DND-41 (cell line): ENCODE measurements at places on chromosomes 2 and 18.
A peak's percentile ranks its signal among the peaks of the same experiment; 100 is the strongest.

DNA sequence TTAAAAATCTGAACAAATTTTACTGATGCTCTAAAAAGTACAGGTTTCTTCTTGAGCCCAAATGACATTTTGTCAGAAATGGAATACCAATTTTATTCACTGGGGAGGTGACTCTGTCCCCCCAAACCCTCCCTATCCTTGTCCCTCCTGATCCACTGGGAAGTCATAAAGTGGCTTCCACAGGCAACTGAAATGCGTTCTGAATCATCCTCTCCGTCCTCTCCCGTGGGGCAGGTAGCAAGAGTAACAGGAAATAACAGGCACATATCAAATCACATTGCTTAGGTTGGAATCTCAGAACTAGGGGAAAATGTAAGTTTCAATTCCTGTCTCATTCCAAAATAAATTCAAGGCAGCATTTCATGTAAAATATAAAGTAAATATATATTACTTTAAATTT is 44.5 kb downstream of the MYL12B start:
- no peaks in the 10 kb centered on the region for H3K4me1 ChIP-seq
- H3K27me3 ChIP-seq: no peaks in the 10 kb centered on the region
- H3K4me3 ChIP-seq: no peak overlapping the region
- H3K36me3 ChIP-seq: no peaks in the 10 kb centered on the region
- H3K27ac ChIP-seq: no peak overlapping the region

GRCh38 chr2:19120941-19121750 is 237.3 kb downstream of the OSR1 start:
- H3K27me3 ChIP-seq: no peaks in the 10 kb centered on the region
- no peaks in the 10 kb centered on the region for H3K4me1 ChIP-seq
- no peak for DNase-seq

DNA sequence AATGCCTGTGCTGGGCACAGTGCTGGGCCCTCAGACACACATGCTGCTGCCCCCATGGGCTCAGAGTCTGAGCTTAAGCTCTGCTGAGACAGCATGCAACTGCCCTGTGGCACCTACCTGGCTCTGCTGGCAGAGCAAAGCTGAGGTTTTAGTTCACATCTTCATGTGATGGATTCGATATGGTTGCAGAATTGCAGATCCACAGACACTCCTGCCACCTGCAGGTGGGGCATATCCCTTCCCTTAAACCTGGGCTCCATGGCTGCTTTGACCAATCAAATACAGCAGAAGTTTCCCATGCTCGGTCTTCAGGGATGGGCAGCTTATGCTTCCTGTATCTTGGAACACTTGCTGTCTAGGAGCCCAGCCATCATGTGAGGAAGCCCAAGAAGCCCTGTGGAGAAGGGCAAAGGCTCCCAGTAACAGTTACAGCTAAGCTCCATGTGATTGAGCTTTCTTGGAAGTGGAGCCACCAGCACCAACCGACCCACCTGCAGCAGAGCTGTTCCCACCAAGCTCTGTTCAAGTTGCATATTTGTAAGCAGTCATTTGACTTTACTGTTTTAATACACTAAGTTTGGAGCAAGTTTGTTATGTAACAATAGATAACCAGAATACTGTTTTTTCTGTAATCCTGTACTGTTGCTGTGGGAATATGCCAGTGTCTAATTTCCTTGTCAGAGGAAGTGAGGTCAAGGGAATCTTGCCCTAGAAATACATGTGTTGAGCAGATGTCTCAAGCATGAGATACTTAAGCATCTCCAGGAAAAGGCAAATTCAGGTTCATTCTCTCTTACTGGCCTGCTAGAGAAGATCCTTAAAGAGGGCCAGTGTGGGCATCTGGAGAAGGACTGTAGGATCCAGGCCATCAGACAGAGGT is 79.3 kb downstream of the SH3RF3 start:
- no peak overlapping the region for H3K27ac ChIP-seq
- DNase-seq: no peak
- no peaks in the 10 kb centered on the region for H3K36me3 ChIP-seq

DNA sequence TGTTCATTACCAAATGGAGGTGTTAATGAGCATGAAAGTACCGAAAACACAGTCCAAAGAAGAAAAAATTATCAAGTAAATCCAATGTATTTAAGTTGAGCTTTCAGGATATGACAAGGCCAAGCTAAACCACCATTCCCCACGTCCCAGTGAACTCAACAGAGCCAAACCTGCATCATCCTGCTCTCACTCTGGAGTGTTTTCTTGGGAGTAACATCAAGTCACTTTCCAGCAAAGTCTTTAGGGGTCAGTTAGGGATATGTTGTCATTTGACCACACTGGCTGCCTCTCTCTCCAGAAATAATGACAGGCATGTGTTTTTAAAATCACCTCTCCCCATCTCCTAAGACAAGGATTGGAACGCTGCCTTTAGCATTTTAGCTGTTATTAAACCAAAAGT is 140.5 kb downstream of the SRBD1 start:
- DNase-seq: no peak
- H3K27me3 ChIP-seq: no peaks in the 10 kb centered on the region
- no peak overlapping the region for H3K27ac ChIP-seq
- H3K4me3 ChIP-seq: no peak overlapping the region
- no peaks in the 10 kb centered on the region for H3K4me1 ChIP-seq

DNA sequence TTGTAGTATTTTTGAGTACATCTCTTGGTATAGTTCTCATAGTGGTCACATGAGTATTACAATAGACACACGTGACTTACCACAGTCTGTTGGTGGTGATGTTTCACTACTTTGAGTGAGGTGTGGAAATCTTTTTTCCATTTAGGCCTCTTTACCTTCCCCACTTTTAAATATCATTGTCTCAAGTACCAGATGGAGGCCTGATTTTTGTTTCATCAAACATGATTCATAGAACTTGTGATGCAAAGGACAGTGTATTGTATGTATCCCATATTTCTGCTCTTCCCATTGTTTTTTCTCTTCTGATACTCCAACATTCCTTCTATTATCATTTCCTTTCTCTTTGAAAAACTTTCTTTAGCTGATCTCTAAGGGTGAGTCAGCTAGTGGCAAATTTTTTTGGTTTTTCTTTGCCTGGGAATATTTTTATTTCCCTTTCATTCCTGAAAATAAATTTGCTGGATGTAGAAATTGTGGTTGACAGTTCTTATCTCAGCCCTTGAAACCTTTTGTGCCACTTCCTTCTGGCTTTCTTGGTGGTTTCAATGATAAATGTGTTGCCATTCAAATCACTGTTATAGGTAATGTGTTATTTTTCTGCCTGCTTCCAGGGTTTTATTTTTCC is 32.8 kb downstream of the RFX8 start:
- H3K4me3 ChIP-seq: no peak overlapping the region
- peaks cover 6% of the 10 kb centered on the region for H3K36me3 ChIP-seq
- H3K27ac ChIP-seq: peak overlapping the region; percentile 68; the same call in 1 of the 2 replicates
- H3K4me1 ChIP-seq: peaks cover 57% of the 10 kb centered on the region
- DNase-seq: no peak

DNA sequence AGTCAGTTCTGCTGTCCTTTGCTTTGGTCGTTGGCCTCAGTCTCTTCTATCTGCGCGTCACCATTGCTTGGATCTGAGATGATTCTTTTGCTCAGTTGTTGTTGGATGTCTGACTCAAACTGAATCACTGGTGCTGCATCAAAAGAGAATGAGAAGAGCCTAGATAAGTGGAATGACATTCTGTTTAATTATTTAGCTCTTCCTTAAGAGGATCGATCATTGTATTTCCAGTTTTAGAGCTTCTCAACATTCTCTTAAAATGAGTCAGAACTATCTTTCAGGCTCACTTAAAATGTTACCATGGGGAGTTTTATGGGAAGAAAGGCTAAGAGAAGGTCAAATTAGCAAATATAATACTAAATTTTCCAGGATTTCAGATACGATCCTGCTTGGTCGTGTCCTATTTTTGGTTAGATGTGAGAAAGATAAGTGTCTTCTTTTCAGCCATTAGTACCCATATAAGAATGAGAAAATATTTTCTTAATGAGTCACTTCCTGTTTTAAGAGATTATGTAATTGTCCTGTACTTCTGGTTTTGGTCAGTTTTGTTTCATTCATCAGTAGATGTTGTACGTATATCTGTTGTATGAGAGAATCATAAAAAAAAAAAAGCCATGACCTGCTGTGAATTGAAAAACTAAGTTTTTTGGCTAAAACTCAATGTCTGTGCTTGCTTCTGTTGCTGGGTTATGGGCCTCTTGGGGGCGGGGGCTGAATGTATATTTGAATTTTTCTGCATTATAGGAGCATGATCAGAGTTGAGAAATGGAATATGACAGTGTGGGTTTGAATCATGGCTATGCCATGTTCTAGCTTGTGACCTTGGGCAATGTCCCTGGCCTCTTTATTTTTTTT is 31.6 kb upstream of the CASP10 start:
- H3K4me3 ChIP-seq: no peak overlapping the region
- H3K36me3 ChIP-seq: peaks cover 22% of the 10 kb centered on the region; the same call in 1 of the 2 replicates
- H3K4me1 ChIP-seq: no peaks in the 10 kb centered on the region
- no peaks in the 10 kb centered on the region for H3K27me3 ChIP-seq
- DNase-seq: no peak

DNA sequence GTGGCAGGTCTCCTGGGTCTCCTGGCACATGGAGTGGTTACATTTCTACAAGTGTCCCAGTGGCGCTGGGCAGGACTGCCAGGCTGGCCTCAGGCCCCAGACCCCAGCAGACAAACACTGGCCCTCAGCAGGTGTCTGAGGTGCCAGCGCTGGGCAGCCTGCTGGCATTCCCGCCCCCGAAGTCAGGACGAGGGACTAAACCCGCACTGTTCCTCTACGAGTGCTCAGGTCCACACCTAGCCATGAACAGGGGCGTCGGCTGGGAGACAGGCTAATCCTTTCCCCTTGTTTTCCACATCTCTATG is 12.8 kb downstream of the SNED1 start:
- H3K4me1 ChIP-seq: no peaks in the 10 kb centered on the region
- DNase-seq: no peak
- H3K27ac ChIP-seq: no peak overlapping the region
- no peak overlapping the region for H3K4me3 ChIP-seq
- no peaks in the 10 kb centered on the region for H3K36me3 ChIP-seq

- H3K27ac ChIP-seq: no peak overlapping the region
- no peak for DNase-seq
- no peaks in the 10 kb centered on the region for H3K36me3 ChIP-seq
- H3K27me3 ChIP-seq: no peaks in the 10 kb centered on the region
- no peak overlapping the region for H3K4me3 ChIP-seq
- no peaks in the 10 kb centered on the region for H3K4me1 ChIP-seq
Measured at GRCh38 chr2:25389161-25389560, 47.4 kb upstream of the DNMT3A start.

DNA sequence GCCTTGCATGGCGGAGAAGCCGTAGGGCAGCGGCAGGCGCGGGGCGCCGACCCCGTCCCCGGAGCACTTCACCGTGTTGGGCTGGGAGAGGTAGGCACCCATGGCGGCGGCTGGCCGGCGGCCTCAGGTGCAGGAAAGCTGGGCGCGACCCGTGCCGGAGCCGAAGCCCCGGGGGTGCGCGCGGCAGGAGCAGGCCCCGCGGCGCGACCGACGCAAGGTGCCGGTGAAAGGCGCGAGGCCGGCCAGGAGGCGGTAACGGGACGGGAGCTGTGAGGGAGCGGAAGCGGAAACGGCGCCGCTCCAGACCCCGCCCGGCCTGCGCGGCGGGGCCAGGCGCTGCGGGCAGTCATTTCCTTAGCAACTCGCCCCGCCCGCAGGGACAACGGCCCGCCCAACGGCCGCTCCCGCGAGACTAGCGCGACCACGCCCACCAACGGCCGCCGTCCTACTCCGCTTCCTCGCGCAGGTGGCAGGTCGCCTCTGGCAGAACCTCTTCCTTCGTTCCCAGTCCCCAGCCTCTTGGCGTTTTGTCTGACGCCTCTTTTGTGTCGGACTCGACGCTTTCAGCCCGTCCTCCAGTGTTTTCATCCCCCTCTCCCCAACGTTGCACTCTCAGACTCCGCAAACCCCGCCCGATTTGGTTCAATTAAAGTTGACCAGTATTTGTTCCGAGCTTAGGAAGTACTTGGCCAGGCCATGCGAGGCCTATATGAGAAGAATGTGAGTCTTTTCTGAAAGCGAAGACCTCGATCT is at the start of gene PPM1G:
Gene PPM1G (minus strand): TSS at position 271 of the 753 bp plus-strand sequence. CDS start 169 bp downstream, at position 102.
- H3K27ac ChIP-seq: peak within 1 kb of the TSS; percentile 97
- peak within 1 kb of the TSS; percentile 96 for H3K4me3 ChIP-seq
- DNase-seq: peak; percentile 97
- peaks cover 30% of the 10 kb centered on the region for H3K36me3 ChIP-seq
- no peaks in the 10 kb centered on the region for H3K27me3 ChIP-seq

DNA sequence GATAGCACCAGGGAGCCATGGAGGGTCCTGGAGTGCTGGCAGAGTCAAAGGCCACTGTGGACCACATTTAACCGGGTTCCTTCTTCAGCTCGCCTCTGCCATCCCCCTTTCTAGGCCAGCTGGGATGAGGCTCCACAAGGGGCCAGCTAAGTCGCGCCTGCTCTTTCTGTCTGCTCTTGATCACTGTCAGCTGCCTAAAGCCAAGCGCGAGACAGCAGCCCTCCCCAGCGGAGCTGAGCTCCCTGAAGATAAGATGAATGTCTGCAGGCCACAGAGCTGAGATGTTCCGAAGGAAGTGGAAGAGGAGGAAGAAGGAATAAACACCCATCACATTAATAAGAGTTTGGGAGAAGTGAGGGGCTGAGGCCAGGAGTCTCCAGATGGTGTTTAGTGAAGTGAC is 99.6 kb downstream of the CELF4 start:
- H3K4me3 ChIP-seq: no peak overlapping the region
- H3K4me1 ChIP-seq: no peaks in the 10 kb centered on the region
- H3K27me3 ChIP-seq: no peaks in the 10 kb centered on the region
- no peak overlapping the region for H3K27ac ChIP-seq

DNA sequence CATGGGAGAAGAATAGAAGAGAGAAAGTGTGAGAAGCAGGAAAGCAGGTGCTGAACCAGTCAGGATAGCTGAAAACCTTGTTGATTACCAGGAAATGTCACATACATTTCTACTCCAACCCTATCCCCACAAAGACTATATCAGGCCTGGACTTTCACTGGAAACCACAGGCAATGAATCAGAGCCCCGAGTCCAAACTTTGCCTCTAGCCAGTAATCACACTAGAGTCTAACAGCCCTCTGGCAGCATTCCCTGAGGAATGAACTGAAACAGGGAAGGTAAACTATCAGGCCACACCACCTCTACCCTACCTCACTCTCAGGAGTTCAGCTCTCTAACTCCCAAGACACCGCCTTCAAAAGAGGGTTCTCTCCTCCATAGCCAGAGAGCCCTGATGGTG is 18.7 kb upstream of the IHH start:
- H3K36me3 ChIP-seq: peaks cover 31% of the 10 kb centered on the region; the same call in 1 of the 2 replicates
- no peaks in the 10 kb centered on the region for H3K4me1 ChIP-seq
- no peak overlapping the region for H3K4me3 ChIP-seq

GRCh38 chr18:58387716-58388115 is 241.2 kb downstream of the ALPK2 start:
- no peak for DNase-seq
- no peak overlapping the region for H3K4me3 ChIP-seq
- no peaks in the 10 kb centered on the region for H3K36me3 ChIP-seq
- H3K4me1 ChIP-seq: no peaks in the 10 kb centered on the region

DNA sequence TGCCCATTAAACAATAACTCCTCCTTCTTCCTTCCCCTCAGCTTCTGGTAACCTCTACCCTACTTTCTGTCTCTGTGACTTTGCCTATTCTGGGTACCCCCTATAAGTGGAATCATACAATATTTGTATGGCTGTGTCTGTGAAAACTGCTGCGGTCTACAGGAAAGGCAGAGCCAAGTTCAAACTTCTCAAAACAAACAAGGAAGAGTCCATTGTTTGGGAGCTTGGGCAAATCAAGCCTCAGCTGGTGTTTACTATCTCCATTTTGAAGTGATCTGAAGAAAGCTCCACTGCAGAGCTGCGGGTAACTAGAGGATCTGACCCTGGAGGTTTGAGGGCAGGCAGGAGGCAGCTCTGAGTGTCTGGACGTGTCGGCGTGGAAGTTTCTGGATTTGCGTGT is 48.6 kb upstream of the DAPL1 start:
- no peak overlapping the region for H3K27ac ChIP-seq
- H3K36me3 ChIP-seq: no peaks in the 10 kb centered on the region
- H3K4me3 ChIP-seq: no peak overlapping the region
- no peak for DNase-seq
- no peaks in the 10 kb centered on the region for H3K4me1 ChIP-seq
- H3K27me3 ChIP-seq: peaks cover 16% of the 10 kb centered on the region
